Stimulated activated CD8-positive, alpha-beta memory T cell treated with anti-CD3 and anti-CD28 coated beads, Interleukin-7, amount 100 ng/mL, for 24 hours (primary cell): ENCODE measurements at places on chromosomes 2 and 18.

- no peak for DNase-seq
Observed at GRCh38 chr2:61439241-61440002, 31.5 kb downstream of the USP34 start.

GRCh38 chr2:116510117-116510671 lies 1304.3 kb upstream of the DDX18 start:
- no peak for DNase-seq

DNA sequence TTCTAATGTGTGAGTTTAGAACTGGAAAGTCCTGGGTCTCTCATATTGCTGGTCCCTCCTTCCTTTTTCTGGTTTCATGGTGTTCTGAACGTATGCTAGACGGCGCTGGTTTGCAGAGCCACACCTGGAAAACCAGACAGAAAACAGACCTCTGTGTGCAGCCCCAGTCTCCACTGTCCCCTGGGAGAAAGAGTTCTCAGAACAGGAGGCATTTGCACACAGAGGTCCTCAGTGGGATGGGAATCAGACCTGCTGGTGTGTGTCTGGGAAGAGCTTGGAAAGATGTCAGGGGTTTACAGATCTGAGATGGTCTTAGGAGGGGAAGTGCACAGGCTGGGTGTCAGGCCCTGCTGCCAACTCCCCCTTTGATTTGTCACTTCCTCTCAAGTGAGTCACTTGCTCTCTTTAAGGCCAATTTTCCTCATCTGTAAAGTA lies 14.9 kb upstream of the MBP start:
- DNase-seq = no peak

- no peak for DNase-seq
Observed at GRCh38 chr2:8412586-8412985, 269.3 kb upstream of the ID2 start.

DNA sequence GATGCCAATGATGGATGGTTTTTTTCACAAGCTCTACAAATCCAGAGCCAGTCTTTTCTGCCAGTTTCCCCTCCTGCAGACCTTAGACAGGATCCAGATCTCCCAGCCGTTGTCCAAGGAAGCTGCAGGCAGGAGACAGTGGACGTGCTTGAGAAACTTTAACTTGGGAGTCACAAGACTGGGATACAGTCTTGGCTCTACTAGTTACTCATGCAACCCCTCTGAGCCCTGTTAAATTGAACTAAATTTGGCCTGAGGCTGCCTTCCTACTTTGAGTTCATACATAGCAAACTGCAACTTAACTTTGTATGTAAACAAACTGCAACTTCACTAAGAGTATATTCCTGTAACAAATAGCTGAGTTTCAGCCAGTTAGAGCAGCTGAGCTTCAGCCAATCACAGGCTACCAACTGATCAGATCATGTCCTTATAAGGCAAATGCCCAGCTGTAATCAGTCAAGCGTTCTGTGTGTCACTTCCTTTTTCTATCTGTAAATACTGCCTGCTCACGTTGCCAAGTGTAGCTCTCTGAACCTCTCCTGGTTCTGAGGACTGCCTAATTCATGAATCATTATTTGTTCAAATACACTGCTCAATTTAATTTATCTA lies 140.9 kb downstream of the CAPN13 start:
- no peak for DNase-seq

GRCh38 chr18:13934676-13935075 lies 19.3 kb upstream of the MC2R start:
- no peak for DNase-seq

DNA sequence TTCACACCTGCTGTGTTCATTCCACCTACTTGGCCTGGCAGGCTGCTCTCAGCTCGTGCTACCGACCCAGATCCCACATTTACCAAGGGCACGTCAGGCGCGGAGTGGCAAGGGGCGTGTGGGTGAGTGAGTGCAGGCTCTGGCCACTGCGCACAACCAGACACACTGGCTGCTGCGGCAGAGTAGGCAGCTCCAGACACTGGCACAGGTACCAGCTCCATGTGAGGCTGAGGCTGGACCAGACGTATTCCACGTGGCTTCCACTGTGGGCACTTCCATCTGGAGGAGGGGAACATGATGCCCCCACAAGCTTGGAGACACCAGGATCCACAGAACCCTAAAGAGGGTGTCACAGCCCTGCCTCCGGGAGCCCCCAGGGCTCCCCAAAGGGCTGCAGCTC lies 74.6 kb upstream of the ZNF804A start:
- DNase-seq = no peak
